Islet precursor cell (in vitro differentiated cells): ENCODE measurements at places on chromosomes 4 and X.
A peak's percentile ranks its signal among the peaks of the same experiment; 100 is the strongest.

GRCh38 chrX:144681501-144681900 is 565.8 kb upstream of the SPANXN1 start:
- peak; percentile 59 for DNase-seq

- no peak for DNase-seq
These were observed 83.3 kb downstream of the C4orf33 start for GRCh38 chr4:129179276-129179675.

- no peak for DNase-seq
These were observed 6.0 kb upstream of the BMP2K start for GRCh38 chr4:78770091-78770642.

- peak; percentile 69 for DNase-seq
These were observed 167.3 kb upstream of the LEF1 start for GRCh38 chr4:108336076-108336475.

DNA sequence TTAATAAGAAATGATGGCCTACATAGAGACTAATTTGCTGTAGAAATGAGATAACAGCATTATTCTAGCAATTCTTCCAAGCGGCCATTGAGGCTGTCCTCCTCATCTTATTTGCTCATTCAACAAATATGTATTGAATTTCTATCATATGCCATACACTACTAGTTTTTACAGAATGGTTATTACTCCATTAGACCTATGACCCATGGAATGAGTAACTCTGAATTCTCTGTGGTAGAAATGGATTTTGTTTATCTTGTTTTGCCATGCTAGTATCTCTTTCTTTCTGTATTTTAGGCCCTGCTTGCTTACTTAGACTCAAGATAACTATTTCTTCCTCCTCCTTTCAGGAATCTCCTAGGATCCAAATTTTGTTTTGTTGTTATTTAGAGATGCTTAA is 103.5 kb downstream of the RPA4 start:
- DNase-seq, result no peak

- DNase-seq, result no peak
These were observed 36.7 kb upstream of the GUCY1A1 start for GRCh38 chr4:155629956-155630355.

DNA sequence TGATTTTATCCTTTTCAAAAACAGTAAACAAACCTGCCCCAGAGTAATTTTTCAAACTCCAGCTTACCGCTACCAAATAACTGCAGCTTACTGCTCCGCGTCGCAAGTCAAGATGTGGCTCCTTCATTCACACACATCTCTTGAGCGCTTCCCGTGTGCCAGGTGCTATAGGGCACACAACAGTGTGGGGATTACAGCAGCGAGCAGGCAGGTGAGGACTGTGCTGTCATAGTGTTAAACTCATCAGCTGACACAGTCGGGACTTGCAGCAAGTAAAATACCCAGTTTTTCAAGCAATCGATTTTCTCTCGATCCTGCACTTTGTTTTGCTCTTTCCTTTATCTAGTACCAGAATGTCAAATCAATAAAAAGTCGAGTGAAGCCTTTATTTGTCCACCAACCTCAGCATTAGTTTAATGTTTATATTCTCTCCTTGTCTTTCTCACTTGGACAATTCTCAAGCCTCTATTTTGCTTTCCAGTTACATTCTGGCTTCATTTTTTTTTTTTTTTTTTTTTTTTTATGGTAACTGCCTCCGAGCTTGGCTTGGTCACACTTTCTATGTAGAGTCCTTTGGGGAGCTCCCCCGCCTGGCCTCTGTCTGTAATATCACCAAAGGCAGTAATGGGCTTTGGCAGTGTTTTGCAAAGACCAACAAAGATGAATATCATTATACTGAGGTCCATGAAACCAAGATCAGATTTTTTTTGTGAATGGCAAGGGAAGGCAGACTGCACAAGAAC is 8.3 kb upstream of the ASB5 start:
- DNase-seq, result peak; percentile 75

- peak; percentile 82 for DNase-seq
These were observed 119.2 kb upstream of the EDNRA start for GRCh38 chr4:147361726-147362125.

DNA sequence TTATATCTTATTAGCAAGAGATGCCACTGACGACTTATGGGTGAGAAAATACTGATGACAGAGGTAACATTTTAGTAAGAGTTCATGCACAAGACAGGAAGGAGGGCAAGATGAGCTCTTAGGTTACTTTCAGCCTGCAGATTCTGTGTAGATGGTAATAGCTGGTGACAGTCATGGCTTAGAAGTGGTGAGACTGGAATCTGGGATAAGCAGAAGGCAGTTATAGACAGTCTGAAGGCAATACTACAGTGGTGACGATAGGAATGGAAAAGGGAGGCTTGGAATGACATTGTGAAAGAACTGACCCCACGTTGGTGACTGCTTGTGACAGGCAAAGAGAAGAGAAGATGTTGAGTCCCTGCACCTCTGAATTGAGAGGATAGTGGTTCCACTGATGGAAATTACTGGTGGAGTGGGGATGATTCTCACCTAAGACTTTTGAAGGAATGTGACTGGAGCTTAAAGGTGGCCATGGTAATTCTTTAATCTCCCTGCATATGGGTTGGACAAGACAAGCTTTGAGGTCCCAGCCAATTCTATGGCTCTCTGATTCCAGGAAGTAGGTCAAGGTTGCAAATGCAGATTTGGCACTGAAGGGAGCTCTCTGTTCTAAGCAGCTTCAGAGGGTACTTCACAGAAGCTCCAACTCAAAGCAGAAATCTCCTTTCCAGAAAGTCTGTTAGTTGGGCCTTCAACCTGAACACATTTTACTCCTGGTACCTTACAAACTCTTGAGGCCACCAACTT is 99.7 kb downstream of the RASL11B start:
- DNase-seq, result no peak

GRCh38 chr4:163448540-163449203 is 24.9 kb downstream of the TKTL2 start:
- DNase-seq, result peak; percentile 70

- DNase-seq, result peak; percentile 60
These were observed 113.5 kb upstream of the TMEM164 start for GRCh38 chrX:109889289-109890006.

GRCh38 chrX:3143043-3143799 is 102.0 kb downstream of the ARSF start:
- DNase-seq, result no peak

- DNase-seq, result no peak
These were observed 113.6 kb downstream of the CNKSR2 start for GRCh38 chrX:21487832-21488231.

DNA sequence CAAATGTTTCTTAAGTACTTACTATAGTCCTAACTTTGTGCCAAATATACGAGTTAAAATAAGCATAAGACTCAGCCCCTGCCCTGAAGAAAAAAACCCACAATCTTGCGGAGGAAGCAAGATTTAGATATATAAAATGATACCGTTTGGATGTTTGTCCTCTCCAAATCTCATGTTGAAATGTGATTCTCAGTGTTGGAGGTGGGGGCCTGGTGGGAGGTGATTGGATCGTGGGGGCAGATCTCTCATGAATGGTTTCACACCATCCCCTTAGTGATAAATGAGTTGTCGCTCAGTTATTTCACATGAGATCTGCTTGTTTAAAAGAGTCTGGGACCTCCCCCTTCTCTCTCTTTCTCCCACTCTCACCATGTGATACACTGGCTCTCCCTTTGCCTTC is 28.7 kb downstream of the EFHC2 start:
- no peak for DNase-seq

DNA sequence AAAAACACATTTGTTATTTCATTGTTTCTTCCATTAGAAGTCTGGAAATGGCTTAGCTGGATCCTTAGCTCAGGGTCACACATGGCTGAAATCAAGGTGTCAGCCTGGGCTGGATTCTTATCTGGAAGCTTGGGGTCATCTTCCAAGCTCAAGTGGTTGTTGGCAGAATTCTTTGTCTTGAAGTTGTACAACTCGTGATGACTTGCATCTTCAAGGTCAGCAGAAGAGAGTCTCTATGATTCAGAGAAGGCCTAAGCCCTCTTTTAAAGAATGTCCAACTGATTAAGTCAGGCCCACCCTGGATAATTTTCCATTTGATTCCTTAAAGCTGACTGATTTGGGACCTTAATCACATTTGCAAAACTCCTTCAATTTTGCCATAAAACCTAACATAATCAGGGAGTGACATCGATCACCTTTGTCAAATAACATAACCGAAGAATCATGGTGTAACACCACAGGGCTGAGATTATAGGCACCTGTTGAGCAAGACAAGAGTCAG is 22.1 kb downstream of the TMSB4X start:
- no peak for DNase-seq

DNA sequence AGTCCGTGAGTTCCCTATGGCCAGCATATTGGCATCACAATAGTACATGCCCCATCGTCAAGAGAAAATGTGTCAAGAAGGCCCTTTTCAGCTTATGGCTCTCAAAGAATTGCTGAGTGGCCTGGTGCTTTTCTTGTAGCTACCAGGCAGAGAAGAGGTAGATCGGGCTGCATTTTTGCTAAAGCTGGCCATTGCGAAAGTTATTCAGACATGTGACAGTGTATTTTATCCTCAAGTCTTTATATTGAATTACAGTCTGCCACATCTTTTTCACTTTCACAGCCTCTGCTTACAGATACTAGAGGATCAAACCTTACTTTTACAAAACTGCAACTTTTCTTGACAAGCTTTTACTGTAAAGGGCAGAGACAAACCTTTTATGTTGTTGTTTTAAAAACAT is 261.5 kb upstream of the IGFBP7 start:
- DNase-seq, result no peak

DNA sequence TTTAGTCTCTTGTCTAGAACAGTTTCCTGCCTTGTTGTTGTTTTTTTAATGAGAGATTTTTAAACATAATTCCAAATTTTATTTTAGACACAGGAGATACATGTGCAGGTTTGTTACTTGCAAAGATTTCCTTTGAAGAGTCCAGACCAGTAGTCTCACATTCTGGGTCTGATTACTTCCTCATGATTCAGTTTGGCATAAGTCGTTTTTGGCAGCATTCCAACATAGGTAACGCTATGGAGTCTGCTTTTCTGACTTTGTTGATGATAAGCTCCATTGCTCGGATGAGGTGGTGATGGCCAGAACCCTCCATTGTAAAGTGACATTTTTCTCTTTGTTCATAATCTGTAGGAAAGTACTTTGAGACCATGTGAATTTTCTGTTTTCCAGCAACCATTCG is 74.7 kb downstream of the CLCN4 start:
- no peak for DNase-seq

DNA sequence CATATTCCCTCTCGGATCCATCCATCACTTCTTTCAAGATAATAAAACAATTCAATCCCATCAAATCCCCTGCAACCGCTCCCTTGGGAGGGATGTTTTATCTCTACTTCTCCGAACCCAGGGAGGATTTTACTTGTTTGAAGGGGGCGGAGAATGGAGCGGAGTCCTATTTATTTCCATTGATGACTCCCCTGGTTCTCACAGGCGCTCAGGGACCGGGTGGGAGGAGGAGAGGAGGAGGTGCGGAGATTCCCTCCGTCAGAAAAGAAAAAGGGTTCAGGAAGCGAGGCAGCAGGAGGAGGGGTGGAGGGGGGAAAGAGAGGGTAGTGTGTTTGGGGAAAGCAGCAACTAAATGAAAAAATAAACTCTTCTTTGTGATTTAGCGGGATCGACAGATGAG is 2.1 kb downstream of the NDNF start:
- DNase-seq, result no peak

- no peak for DNase-seq
These were observed 208.8 kb downstream of the OR13H1 start for GRCh38 chrX:131752493-131753198.

DNA sequence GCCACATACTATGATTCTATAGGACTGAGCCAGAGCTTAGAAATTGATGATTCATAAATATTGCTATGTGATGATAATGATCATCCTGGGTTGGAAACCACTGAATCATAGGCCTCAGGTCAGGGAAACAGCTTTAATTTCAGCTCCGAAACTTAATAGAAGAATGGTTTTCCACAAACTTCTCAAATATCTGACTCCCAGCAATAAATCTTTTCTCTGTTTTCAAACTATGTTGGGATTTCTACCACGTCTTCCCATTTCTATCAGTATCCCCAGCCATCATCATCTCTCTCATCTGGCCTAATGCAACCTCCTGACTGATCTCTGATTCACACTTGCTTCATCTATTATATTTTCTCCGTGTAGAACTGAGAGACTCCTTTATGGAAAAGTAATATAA is 521.8 kb upstream of the AGA start:
- no peak for DNase-seq

GRCh38 chr4:3729188-3729881 is 36.9 kb upstream of the ADRA2C start:
- no peak for DNase-seq

DNA sequence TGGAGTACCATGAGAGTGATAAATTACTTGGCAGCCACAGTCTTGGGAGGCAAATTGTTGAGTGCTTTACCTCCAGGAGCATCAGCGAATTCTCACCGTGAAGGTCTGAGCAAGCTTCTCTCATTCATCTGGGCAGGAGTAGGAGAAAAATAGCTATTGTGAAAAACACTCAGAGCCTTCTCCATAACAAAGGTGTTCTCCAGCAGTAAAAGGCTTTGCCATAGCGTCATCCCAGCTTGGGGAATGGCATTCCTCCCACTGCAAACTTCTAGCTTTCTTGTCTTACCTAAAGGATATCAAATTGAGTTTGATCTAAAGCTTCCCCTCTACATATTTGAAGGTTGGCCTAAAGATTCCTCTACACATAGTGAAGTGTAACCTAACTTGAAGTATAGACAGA is 29.8 kb upstream of the MAGEA11 start:
- DNase-seq, result peak; percentile 38

- DNase-seq, result peak; percentile 28
These were observed 1.3 kb upstream of the CCKAR start for GRCh38 chr4:26491449-26492170.

- DNase-seq, result no peak
These were observed 1.8 kb downstream of the TLR10 start for GRCh38 chr4:38780833-38781484.

DNA sequence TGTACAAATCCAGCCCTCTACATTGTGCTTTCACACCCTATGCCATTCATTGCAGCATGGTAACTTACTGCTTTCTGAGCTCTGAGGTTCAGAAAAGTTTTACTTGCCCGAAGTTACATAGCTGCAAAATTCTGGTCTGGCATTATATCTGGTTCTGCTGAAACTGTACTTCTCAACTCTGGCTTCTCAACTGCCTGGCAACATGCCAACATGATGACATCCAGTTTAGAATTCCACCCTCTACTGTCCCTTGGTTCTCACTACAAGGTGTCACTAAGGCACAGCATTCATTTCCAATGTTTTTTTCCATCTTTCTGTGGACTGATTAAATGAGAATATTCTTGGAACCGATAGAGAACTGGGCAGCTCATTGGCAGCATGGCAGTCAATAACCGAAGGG is 242.9 kb upstream of the PRPS2 start:
- no peak for DNase-seq

DNA sequence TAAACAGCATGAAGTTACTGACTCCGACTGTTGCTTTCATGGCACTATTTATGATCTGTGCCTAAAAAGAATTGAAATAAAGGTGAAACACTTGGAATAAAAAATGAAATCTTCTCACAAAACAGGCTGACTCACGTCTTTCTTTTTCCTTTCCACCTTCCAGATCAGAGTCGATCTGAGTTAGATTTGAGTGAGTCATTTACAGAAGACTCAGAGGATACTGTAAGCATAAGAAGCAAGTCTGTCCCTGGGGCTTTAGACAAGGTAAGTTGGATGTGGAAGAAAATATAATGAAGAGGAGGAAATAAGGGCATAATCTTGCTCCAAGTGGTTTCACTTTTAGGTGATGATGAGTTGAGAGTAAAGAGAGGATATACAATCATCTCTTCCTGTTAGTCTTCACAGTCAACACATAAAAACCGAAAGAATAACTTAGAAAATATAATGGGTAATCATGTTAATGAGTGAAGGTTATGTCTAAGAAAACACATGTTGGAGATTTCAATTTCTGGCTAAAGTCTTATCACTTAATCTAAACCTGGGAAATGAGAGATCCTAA is 89.7 kb downstream of the SYTL5 start:
- no peak for DNase-seq
